Spinal cord (tissue), 10 donors: ENCODE measurements at places on chromosomes 6 and 20.

- no peaks in the 10 kb centered on the region for H3K27me3 ChIP-seq
- H3K4me1 ChIP-seq, result no peaks in the 10 kb centered on the region
- H3K27ac ChIP-seq, result no peak overlapping the region
- H3K36me3 ChIP-seq, result no peaks in the 10 kb centered on the region
Measured at GRCh38 chr6:99334526-99335127, 14.8 kb downstream of the FAXC start.

DNA sequence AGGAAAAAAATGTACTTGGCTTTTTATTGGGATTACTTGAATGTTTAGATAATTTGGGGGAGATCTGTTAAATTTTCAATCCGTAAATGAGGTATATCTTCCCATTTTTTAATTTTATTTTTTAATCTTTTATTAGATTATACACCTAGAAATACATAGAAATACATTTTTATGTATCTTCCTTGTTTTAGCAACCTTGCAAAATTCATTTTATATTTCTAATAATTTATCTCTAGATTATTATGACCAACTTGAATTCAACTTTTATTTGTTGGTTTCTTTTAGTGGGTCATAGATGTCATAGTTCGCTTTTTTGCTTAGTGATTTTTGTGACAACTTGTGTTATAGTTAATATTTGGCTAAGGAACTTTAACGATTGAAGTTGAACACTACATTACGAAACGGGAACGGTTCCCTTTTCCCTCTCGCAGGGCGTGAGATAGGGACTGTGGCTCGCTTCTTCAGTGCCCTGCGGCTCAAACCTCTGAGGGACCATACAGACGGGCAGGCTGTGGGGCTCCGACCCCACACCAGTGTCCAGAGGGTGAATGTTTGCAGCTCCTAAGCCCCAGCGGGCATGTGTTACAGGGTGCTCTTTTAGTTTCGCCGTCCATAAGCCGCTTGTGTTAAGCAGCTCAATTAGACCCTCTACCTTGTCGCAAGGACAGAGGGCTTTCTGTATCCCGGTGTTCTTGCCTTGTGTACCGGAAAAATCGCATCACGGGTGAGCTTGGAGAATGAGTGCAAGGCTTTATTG is 53.8 kb downstream of the PRND start:
- no peak for DNase-seq
- H3K4me1 ChIP-seq, result peaks cover 4% of the 10 kb centered on the region
- H3K4me3 ChIP-seq, result no peak overlapping the region
- no peaks in the 10 kb centered on the region for H3K27me3 ChIP-seq

DNA sequence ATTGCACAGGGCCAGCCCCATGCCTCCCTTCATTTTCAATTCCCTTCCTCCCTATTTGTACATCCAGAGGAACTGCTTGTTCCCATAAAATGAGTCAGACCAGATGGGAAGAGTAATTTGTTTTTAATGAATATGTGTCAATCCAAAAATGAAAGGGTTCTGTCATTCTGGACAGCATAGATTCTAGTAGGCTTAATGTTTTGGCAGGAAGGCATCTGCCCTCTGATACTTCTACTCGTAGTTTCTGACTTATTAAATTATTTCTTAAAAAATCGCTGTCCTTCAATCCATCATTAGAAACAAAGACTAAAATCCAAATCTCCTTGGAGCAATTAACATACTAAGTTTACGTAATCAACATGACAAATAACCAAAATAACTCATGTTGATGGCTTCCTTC is 665.5 kb downstream of the TENT5A start:
- no peak for DNase-seq
- no peaks in the 10 kb centered on the region for H3K4me1 ChIP-seq
- H3K4me3 ChIP-seq, result no peak overlapping the region
- H3K27ac ChIP-seq, result no peak overlapping the region

DNA sequence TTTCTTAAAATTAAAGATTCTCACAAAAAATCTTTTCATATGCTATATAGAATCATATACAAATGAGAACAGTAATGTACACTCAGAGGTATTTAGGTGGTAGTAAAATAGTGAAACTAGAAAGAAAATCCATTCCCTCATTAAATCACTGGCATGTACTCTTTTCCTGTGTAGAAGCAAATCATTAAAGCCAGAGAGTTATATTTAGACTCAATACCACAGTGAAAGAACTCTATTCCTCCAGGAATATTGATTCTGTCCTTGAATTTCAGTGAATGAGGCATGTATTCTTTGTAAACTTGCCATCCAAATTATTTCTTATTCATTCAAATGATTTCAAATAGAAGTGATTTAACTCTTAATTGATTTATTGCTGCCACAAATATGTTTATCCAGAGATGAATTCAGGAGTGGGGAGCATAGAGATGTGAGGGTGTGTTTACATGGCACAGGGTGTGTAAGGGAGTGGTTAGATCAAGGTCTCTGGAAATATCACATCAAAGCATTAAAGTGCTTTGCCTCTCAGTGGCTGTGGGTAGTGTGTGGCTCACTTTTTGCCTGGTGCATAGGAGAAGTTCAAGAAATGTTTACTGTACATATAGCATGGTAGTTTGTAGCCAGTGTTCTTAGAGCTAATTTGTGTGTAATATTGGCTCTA is 141.2 kb downstream of the FAM83B start:
- H3K36me3 ChIP-seq, result no peaks in the 10 kb centered on the region
- no peak overlapping the region for H3K4me3 ChIP-seq
- H3K4me1 ChIP-seq, result no peaks in the 10 kb centered on the region
- DNase-seq, result no peak
- no peaks in the 10 kb centered on the region for H3K27me3 ChIP-seq

DNA sequence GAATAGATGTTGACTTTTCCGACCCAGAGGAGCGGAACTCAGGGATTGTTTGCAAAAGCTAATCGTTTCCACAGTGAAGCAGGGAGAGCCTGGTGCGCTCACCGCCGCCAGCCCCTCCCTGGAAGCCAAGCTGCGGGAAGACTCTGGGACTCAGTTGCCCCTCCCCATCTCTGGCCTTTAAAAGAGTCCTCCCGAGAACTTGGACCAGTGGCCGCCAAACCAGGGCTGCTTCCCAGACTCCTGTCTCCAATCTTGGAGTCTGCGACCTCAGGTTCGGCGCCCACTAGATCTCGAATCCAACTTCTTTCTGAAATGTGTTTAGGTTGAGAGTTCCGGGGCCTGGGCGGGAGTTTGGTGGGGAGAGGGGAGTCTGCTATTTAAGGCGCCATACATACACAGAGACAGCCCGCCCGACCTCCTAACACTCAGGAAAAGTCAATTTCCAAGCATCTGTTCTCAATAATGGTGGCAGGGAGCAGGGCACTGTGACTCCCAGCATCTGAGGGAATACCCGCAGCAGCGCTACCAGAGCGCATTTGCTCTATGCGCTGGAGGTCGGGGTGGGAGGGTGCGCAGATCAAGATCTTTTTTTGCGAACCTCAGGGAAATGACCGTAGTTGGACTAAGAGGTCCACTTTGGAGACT is 800 bp upstream of the GRIK2 start:
- peak overlapping the region; percentile 67 for H3K4me3 ChIP-seq
- peak overlapping the region; percentile 25 for H3K27ac ChIP-seq
- H3K27me3 ChIP-seq, result peaks cover 12% of the 10 kb centered on the region
- no peaks in the 10 kb centered on the region for H3K36me3 ChIP-seq

- no peak for DNase-seq
- peak overlapping the region; percentile 92 for H3K4me3 ChIP-seq
- H3K27me3 ChIP-seq, result no peaks in the 10 kb centered on the region
Measured at GRCh38 chr20:49219924-49220831, 962 bp downstream of the DDX27 start.

GRCh38 chr20:49913399-49914047 is 1.8 kb downstream of the SPATA2 start:
- H3K27ac ChIP-seq, result peak overlapping the region; percentile 71
- DNase-seq, result no peak
- H3K27me3 ChIP-seq, result no peaks in the 10 kb centered on the region
- H3K4me1 ChIP-seq, result peaks cover 57% of the 10 kb centered on the region
- peaks cover 22% of the 10 kb centered on the region for H3K36me3 ChIP-seq
- peak overlapping the region; percentile 96 for H3K4me3 ChIP-seq

GRCh38 chr6:133184798-133185372 is 56.3 kb upstream of the EYA4 start:
- H3K36me3 ChIP-seq, result no peaks in the 10 kb centered on the region
- H3K27me3 ChIP-seq, result no peaks in the 10 kb centered on the region
- H3K27ac ChIP-seq, result no peak overlapping the region
- H3K4me3 ChIP-seq, result no peak overlapping the region
- DNase-seq, result peak; percentile 35

GRCh38 chr6:24936641-24937317 is 1.0 kb upstream of the RIPOR2 start:
- no peaks in the 10 kb centered on the region for H3K36me3 ChIP-seq
- peaks cover 3% of the 10 kb centered on the region for H3K27me3 ChIP-seq
- H3K4me1 ChIP-seq, result no peaks in the 10 kb centered on the region
- no peak overlapping the region for H3K4me3 ChIP-seq
- no peak for DNase-seq

- no peak overlapping the region for H3K4me3 ChIP-seq
- H3K4me1 ChIP-seq, result peaks cover 4% of the 10 kb centered on the region
- H3K27me3 ChIP-seq, result no peaks in the 10 kb centered on the region
- H3K27ac ChIP-seq, result no peak overlapping the region
- no peak for DNase-seq
Measured at GRCh38 chr6:88536071-88536625, 370.0 kb upstream of the CNR1 start.

DNA sequence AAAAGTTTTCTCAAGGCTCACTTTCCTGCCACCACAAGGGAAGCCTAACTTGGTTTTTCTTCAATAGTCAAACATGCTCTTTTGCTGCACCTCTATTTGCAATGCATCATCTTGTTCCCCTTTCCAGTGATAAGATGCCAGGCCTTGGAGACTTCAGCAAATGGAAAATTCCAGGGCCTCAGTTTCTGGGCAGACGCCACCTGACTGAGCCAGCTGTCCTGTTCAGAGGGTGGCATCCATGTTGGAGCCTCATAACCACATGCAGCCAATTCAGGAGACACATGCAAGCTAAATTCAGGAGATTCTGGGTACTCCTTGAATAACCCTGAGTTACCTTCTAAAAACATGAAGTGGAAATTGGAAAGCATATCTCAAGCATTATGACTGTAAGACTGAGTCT is 285.6 kb upstream of the RNF24 start:
- H3K36me3 ChIP-seq, result no peaks in the 10 kb centered on the region
- peaks cover 13% of the 10 kb centered on the region for H3K4me1 ChIP-seq
- peak; percentile 49 for DNase-seq
- no peak overlapping the region for H3K4me3 ChIP-seq
